Progenitor cell of endocrine pancreas (in vitro differentiated cells): ENCODE measurements at places on chromosomes 4 and X. TPM values are rescaled to one million over a fixed set of nuclear protein-coding genes. Genes with fewer than 3 reads are reported as not detected.

GRCh38 chrX:134847133-134847532 is 143.7 kb upstream of the SMIM10 start:
- H3K4me3 ChIP-seq, result no peak overlapping the region
- H3K27ac ChIP-seq, result no peak overlapping the region
- H3K4me1 ChIP-seq, result no peaks in the 10 kb centered on the region
- DNase-seq, result no peak
- H3K27me3 ChIP-seq, result no peaks in the 10 kb centered on the region

CSAG1 gene
- not detected in 2 replicates for total RNA-seq

GRCh38 chr4:107248571-107248970 is 212.5 kb upstream of the DKK2 start:
- H3K4me1 ChIP-seq, result peaks cover 4% of the 10 kb centered on the region
- no peak for DNase-seq
- H3K4me3 ChIP-seq, result no peak overlapping the region

GRCh38 chrX:119887721-119888425 is 7.8 kb upstream of the AKAP14 start:
- peak overlapping the region; percentile 63 for H3K4me3 ChIP-seq
- H3K27ac ChIP-seq, result no peak overlapping the region
- peak; percentile 52 for DNase-seq
- H3K36me3 ChIP-seq, result no peaks in the 10 kb centered on the region
- H3K4me1 ChIP-seq, result no peaks in the 10 kb centered on the region

DNA sequence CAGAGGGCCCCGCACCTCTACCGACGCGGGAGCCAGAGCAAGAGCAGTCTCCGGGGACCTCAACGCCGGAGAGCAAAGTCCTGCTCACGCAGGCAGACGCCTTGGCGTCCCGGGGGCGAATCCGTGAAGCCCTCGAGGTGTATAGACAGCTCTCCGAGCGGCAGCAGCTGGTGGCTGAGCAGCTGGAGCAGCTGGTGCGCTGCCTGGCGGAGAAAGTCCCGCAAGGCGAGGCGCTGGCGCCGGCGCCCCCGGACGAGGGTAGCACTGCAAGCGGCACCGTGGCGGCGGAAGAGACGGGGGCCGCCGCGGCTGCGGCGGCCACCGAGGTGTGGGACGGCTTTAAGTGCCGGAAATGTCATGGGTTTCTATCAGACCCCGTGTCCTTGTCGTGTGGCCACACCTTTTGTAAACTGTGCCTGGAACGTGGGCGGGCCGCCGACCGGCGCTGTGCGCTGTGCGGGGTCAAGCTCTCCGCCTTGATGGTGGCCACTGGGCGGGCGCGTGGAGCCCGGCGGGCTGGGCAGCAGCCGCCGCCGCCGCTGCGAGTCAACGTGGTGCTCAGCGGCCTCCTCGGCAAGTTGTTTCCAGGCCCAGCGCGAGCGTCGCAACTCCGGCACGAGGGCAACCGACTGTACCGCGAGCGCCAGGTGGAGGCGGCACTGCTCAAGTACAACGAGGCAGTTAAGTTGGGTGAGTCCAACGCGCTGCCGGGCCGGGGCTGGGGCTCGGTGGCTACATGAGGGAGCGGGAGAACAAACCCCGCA is 672 bp downstream of the LONRF3 start:
- DNase-seq, result peak; percentile 18
- H3K27ac ChIP-seq, result no peak overlapping the region
- peaks cover 3% of the 10 kb centered on the region for H3K36me3 ChIP-seq
- H3K27me3 ChIP-seq, result peaks cover 47% of the 10 kb centered on the region
- peak overlapping the region; percentile 63 for H3K4me3 ChIP-seq
- H3K4me1 ChIP-seq, result peaks cover 7% of the 10 kb centered on the region

- H3K36me3 ChIP-seq, result no peaks in the 10 kb centered on the region
- H3K27me3 ChIP-seq, result no peaks in the 10 kb centered on the region
- H3K4me1 ChIP-seq, result peaks cover 3% of the 10 kb centered on the region
- H3K27ac ChIP-seq, result no peak overlapping the region
These were observed 1650.6 kb upstream of the IGFBP7 start for GRCh38 chr4:58760737-58761136.

FAAH2 gene
- total RNA-seq, result 9.8 and 12.8 TPM in 2 replicates

GRCh38 chr4:87932718-87933141 is 42.8 kb upstream of the SPP1 start:
- H3K36me3 ChIP-seq, result no peaks in the 10 kb centered on the region
- no peak for DNase-seq
- H3K4me1 ChIP-seq, result no peaks in the 10 kb centered on the region
- peaks cover 10% of the 10 kb centered on the region for H3K27me3 ChIP-seq

GRCh38 chrX:17403189-17403691 is 28.2 kb downstream of the NHS start:
- H3K27ac ChIP-seq, result no peak overlapping the region
- H3K4me3 ChIP-seq, result no peak overlapping the region
- H3K36me3 ChIP-seq, result peaks cover 7% of the 10 kb centered on the region
- H3K4me1 ChIP-seq, result peaks cover 22% of the 10 kb centered on the region

GRCh38 chr4:1624519-1624910 is 59.6 kb downstream of the FAM53A start:
- DNase-seq, result no peak
- no peak overlapping the region for H3K27ac ChIP-seq
- H3K27me3 ChIP-seq, result no peaks in the 10 kb centered on the region
- H3K4me3 ChIP-seq, result no peak overlapping the region
- H3K36me3 ChIP-seq, result no peaks in the 10 kb centered on the region
